ENCODE measurements at places on chromosomes 7 and 10.
A peak's percentile ranks its signal among the peaks of the same experiment; 100 is the strongest.

DNA sequence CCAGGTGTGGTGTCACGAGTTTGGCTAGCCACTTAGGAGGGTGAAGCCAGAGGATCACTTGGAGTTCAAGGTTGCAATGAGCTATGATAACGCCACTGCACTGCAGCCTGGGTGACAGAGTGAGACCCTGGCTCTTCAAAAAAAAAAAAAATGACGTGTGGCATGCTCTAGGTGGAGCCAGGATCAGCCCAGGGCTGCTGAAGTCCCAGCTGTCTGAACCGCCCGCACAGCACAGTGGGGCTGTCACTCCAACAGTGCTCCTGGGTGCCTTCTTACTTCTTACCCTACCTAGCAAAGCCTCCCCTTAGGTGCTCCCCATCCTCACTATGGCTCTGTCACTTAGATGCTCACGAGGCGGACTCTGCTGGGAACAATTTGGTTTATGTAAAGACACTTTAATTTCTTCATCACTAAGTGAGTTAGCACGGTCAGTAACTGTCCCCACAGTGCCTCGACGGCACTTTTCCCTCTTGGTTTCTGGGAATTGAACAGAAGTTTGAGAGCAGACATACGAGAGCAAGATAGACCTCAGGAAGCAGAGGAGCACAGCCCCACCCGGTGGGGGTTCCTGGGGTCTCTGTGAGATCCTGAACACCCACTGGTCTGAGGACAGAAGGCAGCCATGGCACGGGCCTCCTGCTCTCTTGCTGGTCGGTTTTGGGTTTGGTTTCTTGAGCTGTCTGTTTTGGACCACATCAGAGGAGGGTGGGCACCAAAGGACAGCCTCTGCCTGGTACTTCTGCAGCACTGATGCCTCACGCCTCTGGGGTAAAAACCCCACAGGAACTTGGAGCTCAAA lies 66.2 kb upstream of the BTBD16 start:
- no peak for DNase-seq

DNA sequence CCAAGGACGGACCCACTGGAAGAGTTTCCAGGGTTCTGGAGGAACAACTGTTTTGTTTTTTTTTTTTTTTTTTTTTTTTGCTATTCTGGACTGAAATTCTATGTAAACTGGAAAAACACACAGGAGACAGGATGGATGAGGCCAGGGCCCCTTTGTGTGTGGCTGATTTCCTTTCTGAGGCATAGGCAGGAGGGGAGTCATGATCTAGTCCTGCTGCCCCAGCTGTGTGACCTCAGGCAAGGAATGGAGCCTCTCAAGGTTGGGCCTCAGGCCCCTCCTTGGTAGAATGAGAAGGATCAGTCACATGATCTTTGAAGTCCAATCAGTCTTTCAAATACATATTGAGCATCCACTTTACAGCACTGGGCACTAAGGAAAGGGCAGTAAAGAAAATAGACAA lies 87.6 kb downstream of the SH3PXD2A start:
- no peak for DNase-seq

DNA sequence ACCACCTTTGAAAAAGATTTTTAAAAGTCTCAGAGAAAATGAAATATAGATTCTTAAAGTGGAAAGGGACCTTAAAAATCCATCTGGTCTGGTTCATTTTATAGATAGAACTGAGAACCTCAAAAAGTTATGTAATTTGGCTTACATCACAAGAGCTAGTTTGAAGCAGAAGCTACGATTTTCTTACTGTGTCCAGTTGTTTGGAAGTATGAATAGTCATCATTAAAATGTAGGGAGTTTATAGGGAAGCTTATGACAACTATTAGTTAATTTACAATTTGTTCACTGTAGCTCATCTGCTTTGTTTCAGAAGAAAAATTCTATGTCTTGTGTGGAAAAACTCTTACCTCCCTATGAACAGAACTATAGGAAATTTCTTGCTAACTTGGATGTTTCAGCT lies 26.9 kb downstream of the ZEB1 start:
- DNase-seq = no peak

GRCh38 chr10:70459061-70459773 lies 17.7 kb upstream of the NODAL start:
- no peak for DNase-seq

DNA sequence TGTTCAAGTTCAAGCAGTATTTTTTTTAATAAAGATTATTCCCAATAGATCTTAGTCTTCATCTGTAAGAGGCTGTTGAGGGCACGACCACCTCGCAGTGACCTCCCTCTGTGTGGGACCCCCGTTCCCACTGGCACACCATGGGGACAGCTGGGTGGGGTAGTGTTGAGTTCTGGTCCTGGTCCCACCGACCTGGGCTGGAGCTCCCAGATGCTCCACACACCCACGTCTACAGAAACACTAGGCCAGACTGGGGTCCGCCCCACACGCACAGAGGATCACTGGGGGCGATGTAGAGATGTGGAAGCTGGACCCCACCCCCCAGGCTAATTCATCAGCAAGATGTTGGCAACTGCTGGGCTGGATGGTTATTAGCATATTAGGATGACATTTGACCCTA lies 623.6 kb downstream of the PTPRN2 start:
- no peak for DNase-seq

DNA sequence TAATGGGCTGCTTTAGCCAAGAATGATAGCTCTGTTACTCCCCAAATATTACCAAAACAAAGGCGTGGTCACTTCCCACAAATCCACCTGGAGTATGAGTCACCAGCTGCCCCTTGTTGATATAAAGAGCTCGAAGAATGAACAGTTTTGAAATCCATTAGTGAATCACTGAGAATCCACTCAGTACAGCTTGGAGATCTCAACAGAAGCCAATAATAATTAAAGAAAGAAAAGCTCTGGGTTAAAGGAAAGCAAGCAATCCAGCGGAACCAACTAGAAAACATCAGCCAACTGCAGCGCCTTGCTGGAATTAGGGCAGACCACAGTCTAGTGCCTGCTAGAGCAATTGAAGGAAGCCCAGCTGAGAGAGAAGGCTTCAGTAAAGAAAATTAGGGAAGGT lies 576.0 kb upstream of the C7orf33 start:
- DNase-seq = peak; percentile 10

GRCh38 chr10:24496906-24497305 lies 226.8 kb downstream of the ARHGAP21 start:
- DNase-seq = no peak

GRCh38 chr7:69992938-69993337 lies 394.7 kb downstream of the AUTS2 start:
- DNase-seq = no peak

- DNase-seq = no peak
Measured at GRCh38 chr10:110067960-110068770, 60.4 kb downstream of the ADD3 start.

DNA sequence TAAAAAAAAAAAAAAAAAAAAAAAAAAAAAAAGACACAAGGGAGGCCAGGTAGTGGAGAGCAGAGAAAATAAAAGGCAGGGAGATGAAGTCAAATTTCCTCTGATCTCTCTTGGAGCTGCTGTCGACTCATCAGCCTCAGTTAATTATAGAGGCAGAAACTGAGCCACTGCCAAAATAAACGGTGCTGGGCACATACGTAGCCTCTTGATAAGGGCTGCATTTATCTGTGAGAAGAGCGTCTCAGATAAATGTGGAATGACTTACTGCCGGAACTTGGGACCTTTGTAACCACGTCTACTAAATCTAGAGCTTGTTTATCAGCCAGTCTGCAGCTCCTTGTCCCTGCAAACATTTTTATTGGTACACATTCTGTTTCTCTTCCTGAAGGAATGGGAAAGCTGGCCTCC lies 162.3 kb downstream of the BAMBI start:
- no peak for DNase-seq

- no peak for DNase-seq
Measured at GRCh38 chr10:76185471-76186301, 754.3 kb downstream of the LRMDA start.

DNA sequence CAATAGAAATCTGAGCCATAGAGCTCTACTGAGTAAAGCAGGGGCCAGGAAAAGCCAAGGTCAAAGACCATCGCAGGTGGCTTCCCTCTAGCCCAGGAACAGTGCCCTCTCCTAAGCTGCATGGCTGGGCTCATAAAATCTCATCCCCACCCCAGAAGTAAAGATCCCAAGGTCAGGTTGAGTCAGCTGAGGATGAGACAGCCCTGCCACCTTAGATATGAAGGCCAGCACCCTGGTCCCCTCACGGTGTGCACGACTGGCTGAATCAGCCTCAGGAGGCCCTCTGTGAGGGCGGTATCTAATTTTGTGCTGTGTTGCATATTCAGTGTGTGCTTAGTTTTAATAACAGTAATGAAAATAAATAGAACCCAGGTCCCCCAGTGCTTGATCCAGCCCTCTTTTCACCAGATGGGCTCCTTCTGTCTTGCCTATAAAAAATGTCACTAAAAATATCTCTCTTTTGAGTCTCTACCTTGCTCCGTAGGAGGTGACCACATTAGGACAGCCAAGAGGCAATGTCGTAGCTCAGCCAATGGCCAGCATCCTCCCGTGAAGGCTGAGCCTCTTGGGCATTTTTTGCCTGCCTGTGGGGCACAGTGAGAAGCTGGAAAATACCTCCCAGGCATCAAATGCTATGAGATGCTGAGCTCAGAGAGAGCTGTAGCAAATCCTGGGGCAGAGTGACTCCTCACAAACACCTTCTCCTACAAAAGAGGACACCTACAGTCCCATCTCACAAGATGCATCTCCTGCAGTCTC lies 424.0 kb downstream of the PLXNA4 start:
- DNase-seq = no peak

GRCh38 chr7:3254718-3255117 lies 46.3 kb upstream of the SDK1 start:
- DNase-seq = no peak

DNA sequence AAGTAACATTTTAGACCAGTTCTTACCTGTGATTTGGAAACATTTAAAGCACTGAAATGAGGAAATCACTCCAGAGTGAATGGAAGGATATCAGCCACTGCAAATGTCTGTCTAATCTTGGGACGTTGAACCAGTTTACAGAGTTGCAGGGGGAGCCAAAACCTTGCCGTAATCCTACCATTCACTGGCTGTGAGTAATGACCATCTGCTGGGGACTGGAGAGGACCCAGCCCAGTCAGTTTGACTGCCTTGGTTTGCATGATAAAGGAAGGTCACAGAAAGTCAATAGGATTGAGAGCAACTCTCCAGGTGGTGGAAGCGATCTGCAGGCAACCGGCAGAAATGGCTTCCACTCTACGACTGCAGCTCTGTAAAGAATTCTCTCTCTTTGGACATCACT lies 167.2 kb downstream of the AKR1D1 start:
- no peak for DNase-seq

DNA sequence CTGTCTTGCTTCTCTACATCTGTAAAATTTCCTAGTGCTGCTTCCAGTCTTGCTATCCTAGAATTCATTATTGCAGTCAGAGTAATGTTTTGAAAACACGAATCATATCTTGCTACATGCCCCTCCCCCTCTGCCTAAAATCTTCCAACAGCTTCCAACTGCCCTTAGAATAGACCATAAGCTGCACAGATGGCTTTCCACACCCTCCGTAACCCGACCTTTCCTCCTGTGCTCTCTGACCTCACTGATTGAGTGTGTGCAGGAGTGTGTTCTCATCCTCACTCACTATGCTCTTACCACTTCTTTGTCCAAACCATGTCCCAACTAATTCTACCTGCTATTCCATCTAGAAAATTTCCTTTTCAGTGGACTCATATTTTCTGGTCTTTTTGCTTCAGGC lies 121.2 kb upstream of the ANKRD1 start:
- no peak for DNase-seq

DNA sequence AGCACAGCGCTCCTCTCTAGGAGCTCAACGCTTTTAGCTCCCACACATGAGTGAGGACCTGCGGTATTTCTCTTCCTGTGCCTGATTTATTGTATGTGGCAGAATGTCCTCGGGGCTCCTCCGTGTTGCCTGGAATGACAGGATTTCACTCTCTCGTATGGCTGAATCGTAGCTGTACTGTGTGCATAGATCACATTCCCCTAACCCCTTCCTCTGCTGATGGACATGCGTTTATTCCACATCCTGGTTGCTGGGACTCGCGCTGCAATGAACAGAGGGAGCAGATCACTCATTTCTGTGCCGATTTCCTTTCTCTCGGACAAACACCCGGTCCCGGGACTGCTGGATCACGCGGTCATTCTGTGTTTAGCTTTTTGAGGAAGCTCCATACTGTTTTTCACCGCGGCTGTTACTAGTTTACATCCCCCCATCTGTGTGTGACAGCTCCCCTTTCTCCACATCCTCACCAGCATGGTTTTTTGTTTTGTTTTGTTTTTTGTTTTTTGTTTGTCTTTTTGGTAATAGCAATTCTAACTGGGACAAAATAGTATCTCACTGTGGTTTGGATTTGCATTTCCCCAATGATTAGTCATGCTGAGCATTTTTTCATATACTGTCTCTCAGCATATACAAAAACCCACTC lies 76.3 kb downstream of the FOXL3 start:
- DNase-seq = no peak

GRCh38 chr7:118794419-118794818 lies 569.9 kb downstream of the ANKRD7 start:
- DNase-seq = no peak

GRCh38 chr10:75438275-75438674 lies 6.9 kb downstream of the LRMDA start:
- DNase-seq = no peak

DNA sequence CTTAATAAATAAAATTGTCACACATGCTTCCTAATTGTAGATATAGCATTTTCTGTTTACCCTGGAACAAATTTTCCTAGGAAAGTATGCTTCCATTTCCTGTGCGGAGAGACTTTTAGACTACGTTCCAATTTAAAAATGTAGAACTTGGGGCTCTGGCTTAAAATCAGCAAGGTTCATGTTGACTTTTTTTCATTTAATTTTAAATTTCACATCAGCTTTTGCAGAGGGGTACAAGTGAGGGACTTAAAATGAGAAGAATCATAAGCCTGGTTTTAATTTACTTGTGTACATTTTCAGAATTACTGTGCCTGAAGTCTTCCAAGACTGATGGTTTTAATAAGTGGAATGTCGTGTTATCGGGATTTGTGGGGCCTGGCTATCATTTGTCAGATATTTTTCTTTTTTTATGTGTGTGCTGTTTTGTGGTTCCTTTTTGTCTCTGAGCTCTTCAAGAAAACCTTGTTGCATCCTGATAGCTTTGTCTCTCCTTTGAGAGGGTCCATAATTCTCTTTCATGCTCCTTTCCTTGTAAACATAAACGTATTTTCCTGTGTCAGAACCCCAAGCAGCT lies 8.8 kb upstream of the ATRNL1 start:
- DNase-seq = no peak

DNA sequence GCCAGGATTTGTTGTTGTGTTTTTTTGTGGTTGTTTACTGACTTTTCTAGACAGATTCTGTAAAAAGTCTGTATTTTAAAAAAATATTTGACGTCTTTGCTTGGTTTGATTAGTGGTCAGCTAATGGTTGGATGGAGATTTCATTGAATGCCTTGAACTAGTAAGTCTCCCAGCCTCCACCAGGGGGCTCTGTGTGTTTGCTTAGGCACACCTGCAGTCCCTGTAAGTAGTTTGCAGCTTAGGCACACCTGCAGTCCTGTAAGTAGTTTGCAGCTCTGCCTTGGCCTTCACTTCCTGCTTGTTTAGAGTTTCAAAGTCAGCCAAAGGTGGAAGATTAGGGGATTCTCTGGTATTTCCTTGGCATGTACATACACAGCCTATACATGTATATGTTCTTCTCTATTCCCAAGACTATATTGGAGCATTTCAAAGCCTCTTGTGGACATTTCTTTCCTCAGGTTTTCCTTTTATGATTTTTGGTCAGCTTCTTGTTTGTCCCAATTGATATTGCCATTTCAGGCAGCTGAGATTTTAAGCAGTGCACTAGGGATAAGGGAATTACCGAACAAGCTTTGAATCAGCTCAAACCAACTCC lies 101.6 kb downstream of the CCSER2 start:
- no peak for DNase-seq
